RWPE1 (cell line): ENCODE measurements at places on chromosomes 1 and 21.

DNA sequence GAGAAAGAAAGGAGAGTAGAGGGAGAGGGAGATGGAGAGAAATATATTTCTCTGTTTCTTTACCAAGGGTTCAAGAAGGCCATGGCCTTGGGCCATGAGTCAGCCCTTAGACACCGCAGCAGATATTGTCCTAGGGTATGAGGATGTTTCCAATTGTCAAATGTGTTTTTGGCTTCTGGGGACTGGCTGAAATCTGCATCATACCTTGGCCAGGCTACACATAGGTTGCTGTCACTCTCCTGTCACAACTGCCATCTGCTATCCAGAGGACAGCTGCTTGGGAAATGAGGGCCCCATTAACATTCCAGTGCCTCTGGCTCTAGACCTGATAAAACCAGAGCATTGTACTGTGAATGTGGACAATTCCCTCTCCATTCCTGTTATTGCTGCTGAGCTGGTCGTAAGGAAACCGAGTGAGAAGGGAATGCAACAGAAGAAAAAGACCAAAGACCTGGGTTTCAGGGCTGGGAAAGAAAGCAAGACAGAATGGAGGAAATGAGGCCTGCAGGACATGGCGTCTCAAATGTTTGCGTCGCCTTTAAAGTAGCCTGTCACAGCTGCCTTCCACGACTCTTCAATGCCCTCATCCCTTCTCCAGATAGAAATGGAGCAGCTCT is 8.8 kb upstream of the PIGC start:
- DNase-seq = no peak

DNA sequence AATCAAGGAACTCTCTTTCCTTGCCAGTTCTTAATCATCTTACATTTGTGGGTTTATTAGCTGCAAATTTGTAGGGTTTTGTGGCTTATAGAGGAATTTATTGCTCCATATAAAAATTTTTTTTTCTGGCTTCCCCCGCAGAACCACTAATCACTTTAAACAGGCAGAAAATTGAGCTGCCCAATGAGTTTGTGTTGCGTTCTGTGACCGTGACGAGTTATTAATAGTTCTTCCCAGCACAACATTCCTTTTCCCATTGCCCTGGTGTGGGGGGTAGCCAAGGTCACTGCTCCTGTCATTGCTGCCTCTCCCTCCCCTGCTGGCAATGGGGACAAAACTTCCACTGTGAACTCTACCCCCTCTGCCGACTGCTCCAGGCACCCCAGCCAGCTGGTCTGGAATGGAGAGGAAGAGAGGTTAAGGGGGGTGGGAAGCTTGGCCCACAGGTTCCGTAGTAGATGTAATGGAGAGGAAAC is 55.1 kb downstream of the UBE2T start:
- no peak for DNase-seq

GRCh38 chr1:226971765-226972164 is 31.7 kb downstream of the COQ8A start:
- DNase-seq = no peak

DNA sequence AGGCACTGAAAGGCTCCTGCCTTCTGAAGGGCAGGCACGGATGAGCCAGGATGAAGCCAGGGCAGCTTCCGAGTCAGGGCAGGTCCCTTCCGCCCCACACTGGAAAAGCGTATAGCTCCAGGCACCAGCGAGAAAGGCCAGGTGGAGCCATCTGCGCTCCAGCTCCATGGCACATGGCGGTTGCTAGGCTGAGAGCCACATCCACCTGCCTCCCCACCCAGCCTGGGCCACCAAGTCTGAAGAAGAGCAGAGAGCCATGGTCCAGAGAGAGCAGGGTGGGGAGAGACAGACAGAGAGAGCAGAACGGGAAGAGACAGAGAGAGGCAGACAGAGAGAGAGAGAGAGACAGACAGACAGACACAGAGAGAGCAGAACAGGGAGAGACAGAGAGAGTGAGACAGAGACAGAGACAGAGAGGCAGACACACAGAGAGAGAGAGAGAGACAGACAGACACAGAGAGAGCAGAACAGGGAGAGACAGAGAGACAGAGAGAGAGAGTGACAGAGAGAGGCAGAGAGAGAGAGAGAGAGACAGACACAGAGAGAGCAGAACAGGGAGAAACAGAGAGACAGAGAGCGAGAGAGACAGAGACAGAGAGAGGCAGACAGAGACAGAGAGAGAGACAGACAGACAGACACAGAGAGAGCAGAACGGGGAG is 5.2 kb downstream of the FNDC10 start:
- no peak for DNase-seq

- DNase-seq = no peak
These were observed 921 bp upstream of the MIB2 start for GRCh38 chr1:1614204-1614953.

GRCh38 chr1:28027660-28028059 is 60.8 kb downstream of the EYA3 start:
- DNase-seq = no peak

GRCh38 chr1:171852272-171852671 is 11.0 kb downstream of the DNM3 start:
- no peak for DNase-seq

DNA sequence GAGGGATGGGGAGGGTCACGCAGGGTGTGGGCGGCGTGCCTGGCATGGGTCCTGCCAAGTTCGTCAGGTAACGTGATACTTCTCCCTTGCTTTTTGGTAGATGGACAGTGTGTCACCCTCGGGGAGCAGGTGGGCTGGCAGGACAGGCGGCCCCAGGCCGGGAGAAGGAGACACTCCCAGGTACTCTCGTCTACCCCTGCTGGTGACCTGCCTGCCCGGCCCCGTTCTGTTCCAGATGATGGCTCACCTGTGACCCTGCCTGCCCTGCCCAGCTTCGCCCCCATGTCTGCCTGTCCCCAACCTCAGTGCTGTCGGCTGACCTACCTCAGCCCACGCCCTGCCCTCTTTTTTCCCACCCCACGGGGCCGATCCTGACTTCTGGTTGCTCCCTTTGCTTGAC is 144.7 kb downstream of the PCBP3 start:
- no peak for DNase-seq

DNA sequence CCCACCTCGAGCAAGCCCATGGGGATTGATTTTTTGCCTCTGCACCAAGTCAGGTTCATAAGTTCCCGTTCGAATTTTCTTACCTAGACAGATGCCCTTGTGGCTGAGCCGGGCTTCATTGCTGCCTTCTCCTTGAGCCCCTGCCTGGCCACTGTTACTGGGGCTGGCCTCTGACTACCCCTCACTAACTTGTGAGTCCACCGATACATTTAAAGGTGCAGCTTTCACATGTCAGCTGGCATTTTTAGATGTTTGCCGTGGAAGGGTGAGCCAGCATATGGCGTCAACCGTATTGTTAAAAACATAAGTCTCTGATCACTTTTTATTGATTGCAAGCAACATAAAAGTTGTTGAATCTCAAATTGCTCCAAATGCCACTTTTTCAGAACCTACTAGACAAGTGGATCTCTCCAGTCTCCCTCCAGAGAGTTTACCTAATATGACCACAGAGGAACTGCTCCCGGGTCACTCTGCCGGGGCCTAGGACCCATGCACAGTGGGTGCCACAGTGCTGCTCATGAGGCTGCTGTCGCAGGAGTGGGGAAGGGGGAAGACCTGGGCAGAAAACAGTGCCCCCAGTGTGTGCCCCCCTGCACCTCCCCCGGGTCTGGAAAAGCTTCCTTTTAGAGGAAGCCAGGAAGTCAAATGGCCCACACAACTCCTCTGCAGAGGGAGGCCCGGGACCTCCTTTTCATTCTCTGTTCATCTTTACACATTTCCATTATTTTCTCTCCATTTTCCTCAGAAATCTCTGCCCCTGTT is 18.8 kb downstream of the MX1 start:
- DNase-seq = no peak

- DNase-seq = no peak
These were observed 3.1 kb downstream of the OBSCN start for GRCh38 chr1:228210712-228211530.

DNA sequence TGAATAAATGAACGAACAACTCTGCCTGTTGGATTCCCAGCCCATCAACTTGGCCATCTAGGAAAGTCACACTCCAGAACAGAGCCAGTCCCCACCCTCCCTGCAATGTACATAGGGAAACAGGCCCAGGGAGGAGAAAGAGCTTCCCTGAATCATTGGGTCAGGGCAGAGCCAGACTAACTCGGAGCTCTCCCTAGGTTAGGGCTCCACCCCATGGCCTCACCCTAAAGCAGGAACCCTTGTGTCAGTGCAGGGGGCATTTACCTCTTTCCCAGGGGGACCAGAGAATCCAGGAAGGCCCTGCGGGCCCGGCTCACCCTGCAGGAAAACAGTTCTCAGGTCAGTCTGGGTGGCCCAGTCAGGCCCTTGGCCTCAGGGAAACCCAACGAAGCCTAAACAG is 11.6 kb downstream of the COL9A2 start:
- DNase-seq = peak; percentile 21

GRCh38 chr1:59015708-59016107 is 231.9 kb upstream of the JUN start:
- peak; percentile 89 for DNase-seq

GRCh38 chr1:94611681-94612475 is 70.3 kb upstream of the F3 start:
- no peak for DNase-seq

DNA sequence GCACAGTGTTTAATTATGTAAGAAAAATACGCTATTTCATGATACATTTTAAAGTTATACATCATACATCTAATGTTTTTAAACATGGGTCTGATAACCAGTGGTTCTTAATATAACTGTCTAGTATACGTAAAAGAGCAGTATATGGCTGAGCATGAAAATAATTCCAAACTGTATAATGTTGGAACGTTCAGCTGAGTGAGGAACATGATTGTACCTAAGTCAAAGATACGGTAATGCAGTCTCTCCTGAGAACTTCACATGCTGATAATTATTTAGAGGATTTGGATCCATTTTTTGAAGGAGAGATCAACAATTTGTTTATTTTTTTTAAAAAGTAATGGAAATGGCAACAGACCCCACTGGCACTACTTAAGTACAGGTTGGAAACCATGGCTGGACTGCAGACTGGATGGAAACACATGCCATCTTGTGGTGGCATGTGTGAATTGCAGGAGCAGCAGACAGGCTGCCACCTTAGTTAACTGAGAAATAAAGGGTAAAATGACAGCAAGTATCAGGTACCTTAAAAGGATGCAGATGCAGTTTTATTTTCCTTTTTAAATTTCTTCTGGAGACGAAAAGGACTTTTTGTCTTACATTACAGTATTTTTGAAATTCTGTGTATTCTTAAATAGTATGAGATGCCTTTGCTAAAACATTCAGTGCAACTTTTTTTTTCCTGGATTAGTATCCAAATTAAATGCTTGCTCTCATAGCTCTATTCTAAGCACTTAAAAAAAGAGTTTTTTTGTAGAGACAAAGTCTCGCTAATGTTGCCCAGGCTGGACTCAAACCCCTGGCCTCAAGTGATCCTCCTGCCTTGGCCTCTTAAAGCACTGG is 73.8 kb downstream of the MTR start:
- peak; percentile 44 for DNase-seq

DNA sequence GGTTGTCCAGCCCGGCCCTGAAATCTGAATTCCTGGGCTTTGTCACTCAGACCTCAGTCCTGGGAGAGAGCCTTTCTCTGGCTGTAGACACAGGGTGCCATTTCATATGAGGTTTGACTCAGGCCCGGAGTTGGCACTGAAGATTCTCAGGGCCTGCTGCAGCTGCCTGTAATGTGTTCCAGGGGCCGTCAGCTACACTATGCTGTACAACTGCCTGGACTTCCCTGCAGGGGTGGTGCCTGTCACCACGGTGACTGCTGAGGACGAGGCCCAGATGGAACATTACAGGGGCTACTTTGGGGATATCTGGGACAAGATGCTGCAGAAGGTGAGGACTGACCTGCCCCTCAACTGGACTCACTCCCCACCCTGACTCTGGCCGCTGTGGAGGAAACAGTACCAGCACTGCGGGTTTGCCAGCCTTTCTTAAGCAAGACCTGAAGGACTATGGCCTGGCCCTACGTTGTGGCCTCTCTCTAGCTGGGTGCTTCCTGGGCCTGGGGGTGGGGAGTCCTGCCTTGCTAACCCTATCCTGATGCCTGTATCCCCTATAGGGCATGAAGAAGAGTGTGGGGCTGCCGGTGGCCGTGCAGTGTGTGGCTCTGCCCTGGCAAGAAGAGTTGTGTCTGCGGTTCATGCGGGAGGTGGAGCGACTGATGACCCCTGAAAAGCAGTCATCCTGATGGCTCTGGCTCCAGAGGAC is 18.9 kb downstream of the FAAH start:
- DNase-seq = no peak

- DNase-seq = peak; percentile 65
These were observed 3.7 kb upstream of the ARHGEF19 start for GRCh38 chr1:16215882-16216753.

DNA sequence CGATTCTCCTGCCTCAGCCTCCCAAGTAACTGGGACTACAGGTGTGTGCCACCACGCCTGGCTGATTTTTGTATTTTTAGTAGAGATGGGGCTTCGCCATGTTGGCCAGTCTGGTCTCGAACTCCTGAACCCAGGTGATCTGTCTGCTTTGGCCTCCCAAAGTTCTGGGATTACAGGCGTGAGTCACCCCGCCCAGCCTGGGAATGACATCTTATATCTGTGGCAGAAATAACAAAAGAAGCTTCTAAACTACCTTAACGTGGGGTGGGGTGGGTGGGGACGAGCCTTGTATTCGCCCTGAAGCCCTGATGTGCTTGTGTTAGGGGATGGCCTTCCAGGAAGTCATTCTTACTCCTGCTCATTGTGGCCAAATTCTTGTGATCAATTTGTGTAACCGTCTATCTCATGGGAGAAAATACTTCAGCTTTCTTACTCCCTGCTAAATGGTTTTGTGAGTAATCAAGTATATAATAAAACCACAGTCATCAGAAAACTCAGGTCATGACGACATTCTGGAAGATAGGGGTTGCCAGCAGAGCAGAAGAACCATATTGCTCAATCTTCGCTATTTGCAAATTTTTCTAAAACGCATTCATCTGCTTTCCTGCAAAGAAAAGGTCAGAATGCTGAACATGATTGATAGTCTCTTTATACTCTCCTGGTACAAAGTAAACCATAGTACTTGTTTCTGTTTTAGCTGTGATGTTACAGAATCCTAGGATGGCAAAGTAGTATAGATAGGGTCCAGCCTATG is 63.2 kb downstream of the DIRAS3 start:
- DNase-seq = peak; percentile 52

GRCh38 chr1:229972600-229973296 is 94.3 kb upstream of the GALNT2 start:
- DNase-seq = no peak

- DNase-seq = peak; percentile 71
These were observed 58.9 kb upstream of the LAPTM5 start for GRCh38 chr1:30816211-30817076.

GRCh38 chr21:29462479-29462878 is 163.8 kb downstream of the BACH1 start:
- DNase-seq = no peak

GRCh38 chr1:160997323-160998038 is 23.5 kb downstream of the F11R start:
- peak; percentile 57 for DNase-seq
